Adrenal gland (tissue), 19 donors: ENCODE measurements at places on chromosomes 3 and 15. TPM values are rescaled to one million over a fixed set of nuclear protein-coding genes. Genes with fewer than 3 reads are reported as not detected.

BTLA gene
- 0.17 TPM for total RNA-seq

- H3K4me3 ChIP-seq: no peak overlapping the region
- no peak overlapping the region for H3K27ac ChIP-seq
These were observed 33.2 kb downstream of the CHRM5 start for GRCh38 chr15:34001536-34001935.

SERPINI1 gene
- 17.9 TPM for total RNA-seq

SLC2A2 gene
- total RNA-seq: not detected

FSTL1 gene
- 313 TPM for total RNA-seq

- peak; percentile 32 for DNase-seq
- no peaks in the 10 kb centered on the region for H3K36me3 ChIP-seq
- H3K4me1 ChIP-seq: peaks cover 3% of the 10 kb centered on the region
- H3K4me3 ChIP-seq: no peak overlapping the region
These were observed 577.0 kb upstream of the MDFIC2 start for GRCh38 chr3:70889162-70890019.

GRCh38 chr3:24222165-24222805 lies 272.4 kb downstream of the THRB start:
- H3K4me1 ChIP-seq: peaks cover 7% of the 10 kb centered on the region
- H3K27me3 ChIP-seq: no peaks in the 10 kb centered on the region
- no peak for DNase-seq

GRCh38 chr15:31352911-31353811 lies 26.5 kb downstream of the KLF13 start:
- peak overlapping the region; percentile 88 for H3K27ac ChIP-seq
- H3K27me3 ChIP-seq: no peaks in the 10 kb centered on the region
- peaks cover 3% of the 10 kb centered on the region for H3K36me3 ChIP-seq

MESD gene
- 32.8 TPM for total RNA-seq

DNA sequence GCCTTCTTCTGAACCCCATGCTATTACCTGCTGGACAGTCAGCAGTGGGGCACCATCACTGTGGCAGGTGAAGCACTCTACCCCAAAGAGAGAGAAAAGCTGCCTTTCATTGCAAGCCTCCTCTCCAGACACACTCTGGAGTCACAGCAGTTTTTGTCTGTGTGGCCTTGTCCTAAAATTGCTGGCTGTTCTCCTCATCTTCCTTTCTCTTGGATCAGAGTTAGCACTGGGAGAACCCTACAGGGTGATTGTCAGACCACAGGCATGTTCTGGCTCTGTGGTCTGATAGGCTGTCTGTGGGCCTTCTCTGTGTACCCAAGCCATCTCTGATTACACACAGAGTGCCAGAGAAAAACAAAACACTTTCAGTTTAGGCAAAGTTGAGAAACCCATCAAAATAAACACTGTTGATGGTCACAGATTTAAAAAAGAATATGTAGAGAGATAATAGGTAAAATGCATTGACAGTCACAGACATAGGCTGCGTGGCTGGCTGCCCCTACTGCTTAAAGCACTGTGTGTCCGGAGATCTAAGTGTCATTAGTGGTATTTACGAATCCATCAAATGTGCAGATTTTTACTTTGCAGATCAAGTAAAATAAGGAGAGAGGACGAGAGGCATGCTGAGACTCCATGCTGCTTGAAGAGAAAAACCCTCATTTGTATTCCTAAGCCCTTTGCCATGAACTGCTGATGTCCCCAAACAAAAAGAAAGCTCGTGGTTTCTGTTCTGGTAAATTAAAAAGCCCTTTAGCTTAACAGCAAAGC lies 689.9 kb downstream of the TUSC7 start:
- no peaks in the 10 kb centered on the region for H3K27me3 ChIP-seq
- H3K4me1 ChIP-seq: peaks cover 11% of the 10 kb centered on the region
- H3K4me3 ChIP-seq: no peak overlapping the region

LRRC3B gene
- total RNA-seq: not detected

DNA sequence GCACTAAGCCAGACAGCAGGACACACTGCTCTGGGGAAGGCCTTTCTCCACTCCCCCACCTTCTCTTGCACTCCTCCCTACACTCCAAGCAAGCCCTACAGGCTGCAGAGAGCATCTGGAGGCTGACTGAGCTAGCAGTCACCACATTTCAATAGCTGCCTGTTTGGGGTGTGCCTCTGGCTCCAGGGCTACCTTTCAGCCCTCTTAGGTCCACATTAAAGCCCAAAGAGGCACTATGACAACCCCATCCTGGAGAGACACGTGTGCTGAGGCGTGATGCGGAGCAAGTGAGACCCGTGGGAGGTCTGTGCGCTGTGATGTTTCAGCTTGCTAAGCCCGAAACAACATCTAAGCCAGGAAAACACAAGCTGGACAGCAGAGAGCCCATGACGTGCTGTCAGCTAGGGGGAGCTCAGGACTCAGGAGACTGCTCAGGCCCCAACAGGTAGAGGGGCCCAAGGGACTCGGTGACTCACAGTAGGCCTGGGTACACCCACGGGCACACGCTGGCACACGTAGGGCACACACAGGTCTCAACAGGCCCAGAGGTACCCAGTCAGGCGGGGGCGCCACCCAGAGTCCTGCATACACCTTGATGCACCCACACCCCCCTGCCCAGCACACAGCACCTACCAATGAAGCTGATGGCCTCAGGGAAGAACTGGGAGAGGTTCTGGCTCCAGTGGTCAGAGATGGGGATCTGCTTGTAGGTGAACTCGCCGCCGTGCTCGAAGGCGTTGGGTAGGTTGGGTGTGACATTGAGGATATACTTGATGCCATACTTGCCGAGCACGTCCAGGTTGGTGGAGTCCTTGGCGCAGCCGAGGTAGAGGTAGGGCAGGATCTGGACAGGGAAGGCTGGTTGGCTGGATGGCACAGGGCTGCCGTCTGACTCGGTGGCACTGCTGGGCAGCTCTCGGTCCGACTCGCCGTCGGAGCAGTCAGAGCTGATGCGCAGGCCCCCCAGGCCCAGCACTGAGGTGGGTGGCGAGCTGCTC lies 2.8 kb downstream of the DUSP7 start:
- no peaks in the 10 kb centered on the region for H3K27me3 ChIP-seq
- H3K4me3 ChIP-seq: no peak overlapping the region
- no peaks in the 10 kb centered on the region for H3K36me3 ChIP-seq
- DNase-seq: no peak

GRCh38 chr3:113241292-113242095 lies 30.1 kb downstream of the BOC start:
- no peaks in the 10 kb centered on the region for H3K36me3 ChIP-seq
- H3K4me1 ChIP-seq: no peaks in the 10 kb centered on the region
- no peak overlapping the region for H3K4me3 ChIP-seq
- H3K27ac ChIP-seq: no peak overlapping the region

DNA sequence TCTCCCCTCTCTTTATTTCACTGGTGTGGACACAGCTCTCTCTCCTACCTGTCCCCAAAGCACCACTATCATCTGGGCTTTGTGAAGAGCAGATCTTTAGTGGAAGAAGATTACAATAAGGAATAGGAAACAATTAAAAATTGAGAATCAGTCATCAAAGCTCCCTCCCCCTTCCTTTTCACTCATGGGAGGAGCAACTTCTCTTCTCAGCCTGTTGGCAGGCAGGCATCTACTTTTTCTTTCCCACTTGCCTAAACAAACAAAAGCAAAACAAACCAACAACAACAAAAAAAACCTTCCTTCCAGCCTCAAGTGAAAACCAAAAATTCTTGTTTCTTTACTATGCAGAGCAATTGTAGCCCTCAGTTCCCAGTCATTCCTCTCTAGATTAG lies 125.5 kb upstream of the BHLHE40 start:
- H3K4me1 ChIP-seq: peaks cover 3% of the 10 kb centered on the region
- no peaks in the 10 kb centered on the region for H3K36me3 ChIP-seq
- DNase-seq: no peak
- H3K27ac ChIP-seq: no peak overlapping the region
- H3K27me3 ChIP-seq: no peaks in the 10 kb centered on the region

- H3K27ac ChIP-seq: no peak overlapping the region
- DNase-seq: no peak
- no peak overlapping the region for H3K4me3 ChIP-seq
- peaks cover 14% of the 10 kb centered on the region for H3K4me1 ChIP-seq
- H3K27me3 ChIP-seq: no peaks in the 10 kb centered on the region
These were observed 341.7 kb upstream of the KCNMB2 start for GRCh38 chr3:178194539-178194938.

- peak; percentile 77 for DNase-seq
- H3K4me1 ChIP-seq: peaks cover 44% of the 10 kb centered on the region
- no peaks in the 10 kb centered on the region for H3K36me3 ChIP-seq
- H3K27ac ChIP-seq: peak within 1 kb of the TSS; percentile 60
- no peaks in the 10 kb centered on the region for H3K27me3 ChIP-seq
These were observed at the start of gene HYAL1 for GRCh38 chr3:50303013-50303815. Gene HYAL1, minus strand, starts transcription at chr3:50303574. Its CDS starts 618 bp downstream, at chr3:50302956.

C3orf20 gene
- not detected for total RNA-seq

GRCh38 chr3:27625864-27626263 lies 96.3 kb downstream of the EOMES start:
- H3K4me3 ChIP-seq: no peak overlapping the region
- no peak overlapping the region for H3K27ac ChIP-seq
- DNase-seq: no peak
- no peaks in the 10 kb centered on the region for H3K27me3 ChIP-seq
- no peaks in the 10 kb centered on the region for H3K4me1 ChIP-seq

- no peak overlapping the region for H3K27ac ChIP-seq
- no peak overlapping the region for H3K4me3 ChIP-seq
- H3K27me3 ChIP-seq: no peaks in the 10 kb centered on the region
- DNase-seq: no peak
- no peaks in the 10 kb centered on the region for H3K4me1 ChIP-seq
These were observed 42.7 kb upstream of the TFRC start for GRCh38 chr3:196124608-196125007.

- H3K36me3 ChIP-seq: no peaks in the 10 kb centered on the region
- H3K4me1 ChIP-seq: no peaks in the 10 kb centered on the region
- no peak overlapping the region for H3K4me3 ChIP-seq
These were observed 258.6 kb downstream of the TIGIT start for GRCh38 chr3:114552527-114552812.

GRCh38 chr15:80996247-80996646 lies 4.5 kb upstream of the TLNRD1 start:
- no peaks in the 10 kb centered on the region for H3K36me3 ChIP-seq
- no peaks in the 10 kb centered on the region for H3K4me1 ChIP-seq
- DNase-seq: no peak
- no peak overlapping the region for H3K4me3 ChIP-seq

AQP9 gene
- total RNA-seq: 0.76 TPM

DNA sequence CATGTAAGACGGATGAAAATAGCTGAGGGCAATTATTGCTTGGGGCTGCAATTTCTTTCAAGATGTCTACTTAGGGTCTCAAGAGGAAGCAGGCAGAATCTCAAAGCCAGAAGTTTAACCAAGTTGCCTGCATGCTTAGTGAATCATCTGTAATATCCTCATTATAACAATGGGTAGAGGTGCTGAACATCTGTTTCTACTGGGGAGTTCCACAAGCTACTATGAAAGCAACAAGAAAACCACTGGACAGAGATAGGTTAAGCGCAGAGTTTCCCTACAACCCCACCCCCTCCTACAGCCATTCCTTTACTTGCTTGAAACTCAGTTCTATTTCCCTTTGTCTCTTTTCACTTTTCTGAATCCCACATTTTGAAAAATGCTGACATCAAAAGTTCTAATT lies 759.4 kb upstream of the GBE1 start:
- DNase-seq: no peak
- no peak overlapping the region for H3K4me3 ChIP-seq
- H3K27ac ChIP-seq: no peak overlapping the region
- H3K36me3 ChIP-seq: no peaks in the 10 kb centered on the region

RETNLB gene
- total RNA-seq: not detected

DNA sequence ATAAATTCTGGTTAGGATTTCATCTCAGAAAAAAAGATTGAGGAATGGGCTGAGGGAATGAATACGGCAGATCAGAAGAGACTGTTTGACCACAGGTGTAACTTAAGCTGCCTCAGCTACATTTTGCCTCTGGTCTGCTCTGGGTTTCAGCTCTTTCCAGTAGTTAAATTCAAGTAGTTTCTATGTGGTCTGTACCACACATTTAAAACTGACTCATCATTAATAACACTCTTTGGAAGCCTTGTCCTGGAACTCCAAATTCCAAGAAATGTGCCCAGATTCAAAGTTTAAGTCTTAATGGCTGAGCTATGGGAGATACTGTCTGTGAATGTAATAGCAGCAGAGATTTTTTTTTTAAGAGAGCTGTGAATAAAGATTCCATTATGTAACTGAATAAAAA lies 133.1 kb upstream of the IGSF10 start:
- H3K27ac ChIP-seq: no peak overlapping the region
- H3K4me1 ChIP-seq: no peaks in the 10 kb centered on the region
- no peaks in the 10 kb centered on the region for H3K36me3 ChIP-seq
- no peaks in the 10 kb centered on the region for H3K27me3 ChIP-seq
- no peak for DNase-seq
- no peak overlapping the region for H3K4me3 ChIP-seq

GRCh38 chr3:28328188-28329151 lies 20.1 kb upstream of the ZCWPW2 start:
- DNase-seq: no peak
- no peak overlapping the region for H3K4me3 ChIP-seq
- H3K27me3 ChIP-seq: no peaks in the 10 kb centered on the region
- no peaks in the 10 kb centered on the region for H3K36me3 ChIP-seq
- no peaks in the 10 kb centered on the region for H3K4me1 ChIP-seq

GRCh38 chr15:70528270-70528706 lies 235.1 kb downstream of the UACA start:
- no peaks in the 10 kb centered on the region for H3K27me3 ChIP-seq
- H3K36me3 ChIP-seq: no peaks in the 10 kb centered on the region
- no peak overlapping the region for H3K27ac ChIP-seq
- H3K4me1 ChIP-seq: no peaks in the 10 kb centered on the region
- no peak for DNase-seq
- no peak overlapping the region for H3K4me3 ChIP-seq
